ENCODE measurements at places on chromosomes 2 and 18.

DNA sequence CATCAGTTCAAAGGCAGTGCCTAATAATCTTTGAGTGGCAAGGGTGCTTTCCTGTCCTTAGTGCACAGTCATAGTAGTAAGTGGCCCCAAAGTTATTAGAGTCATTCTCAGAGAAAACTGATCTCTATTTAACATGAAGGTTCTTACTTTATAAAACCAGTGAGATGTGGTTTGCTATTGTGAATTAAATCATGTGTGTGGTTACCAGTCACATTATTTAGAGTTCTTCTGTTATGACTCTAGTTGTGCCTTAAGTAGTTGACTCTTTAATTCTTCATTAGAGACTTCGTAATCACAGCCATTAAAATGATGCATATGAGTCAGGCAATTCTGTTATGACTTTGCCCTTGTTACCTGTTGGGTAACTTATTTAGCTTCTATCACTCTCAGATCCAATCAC, 1392.9 kb upstream of the ACVR2A start:
- DNase-seq, result no peak

DNA sequence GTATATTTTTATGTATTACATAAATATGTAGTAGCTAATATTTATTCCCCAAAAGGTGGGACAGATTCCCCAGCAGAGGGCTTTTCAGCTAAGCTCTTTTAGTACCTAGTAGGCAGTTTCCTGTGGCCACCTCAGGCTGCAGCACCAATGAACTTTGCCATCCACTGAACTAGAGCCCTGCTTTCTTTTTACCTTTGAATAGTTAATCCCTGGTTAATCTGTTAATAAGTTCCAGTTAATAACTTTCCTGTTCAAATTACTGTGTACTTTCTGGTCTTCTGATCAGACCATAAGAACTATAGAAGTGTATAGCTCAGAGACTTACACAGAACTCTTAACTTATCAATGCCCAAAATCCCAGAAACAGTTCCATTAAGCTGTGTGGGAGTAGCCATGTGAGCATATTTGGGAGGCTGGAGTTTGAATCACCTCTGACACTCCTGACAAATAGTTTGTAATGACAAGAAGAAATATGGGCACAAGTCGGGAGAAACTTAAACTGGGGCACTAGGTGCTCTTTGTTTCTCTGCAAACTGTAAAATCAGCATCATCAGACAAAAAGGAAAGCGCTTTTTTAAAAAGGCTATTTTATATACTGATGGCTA, 40.0 kb downstream of the ASXL2 start:
- DNase-seq, result no peak

DNA sequence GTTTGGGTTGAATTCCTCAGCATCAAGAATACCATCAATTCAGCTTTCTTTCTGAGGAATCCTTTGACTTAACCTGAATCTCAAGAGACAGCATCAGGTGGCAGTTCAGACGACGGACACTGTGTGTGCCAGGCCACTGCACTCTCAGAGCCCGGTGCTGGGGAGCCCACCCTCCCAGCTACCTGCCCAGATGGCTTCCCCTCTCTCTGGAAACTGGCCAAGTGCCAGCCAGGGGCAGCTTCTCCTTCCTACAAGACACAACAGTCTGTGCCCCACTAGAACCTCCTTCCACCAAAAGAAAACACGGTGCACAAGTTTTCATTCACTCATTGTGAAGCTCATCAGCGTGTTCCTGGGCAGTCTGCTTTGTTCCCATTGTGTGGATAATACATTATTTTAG, 28.5 kb downstream of the MAL start:
- no peak for DNase-seq

- DNase-seq, result no peak
Observed at GRCh38 chr2:108069515-108070310, 83.4 kb downstream of the SLC5A7 start.

DNA sequence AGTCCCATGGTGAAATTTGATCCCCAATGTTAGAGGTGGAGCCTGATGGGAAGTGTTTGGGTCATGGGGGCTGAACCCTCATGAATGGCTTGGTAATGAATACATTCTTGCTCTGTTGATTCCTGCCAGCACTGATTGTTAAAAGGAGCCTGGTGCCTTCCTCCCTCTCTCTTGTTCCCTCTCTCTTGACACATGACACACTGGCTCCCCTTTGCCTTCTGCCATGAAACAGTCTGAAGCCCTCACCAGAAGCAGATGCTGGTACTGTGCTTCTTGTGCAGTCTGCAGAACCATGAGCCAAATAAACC, 30.6 kb upstream of the EPC2 start:
- no peak for DNase-seq

- DNase-seq, result no peak
Observed at GRCh38 chr2:226115102-226115831, 684.4 kb downstream of the IRS1 start.

DNA sequence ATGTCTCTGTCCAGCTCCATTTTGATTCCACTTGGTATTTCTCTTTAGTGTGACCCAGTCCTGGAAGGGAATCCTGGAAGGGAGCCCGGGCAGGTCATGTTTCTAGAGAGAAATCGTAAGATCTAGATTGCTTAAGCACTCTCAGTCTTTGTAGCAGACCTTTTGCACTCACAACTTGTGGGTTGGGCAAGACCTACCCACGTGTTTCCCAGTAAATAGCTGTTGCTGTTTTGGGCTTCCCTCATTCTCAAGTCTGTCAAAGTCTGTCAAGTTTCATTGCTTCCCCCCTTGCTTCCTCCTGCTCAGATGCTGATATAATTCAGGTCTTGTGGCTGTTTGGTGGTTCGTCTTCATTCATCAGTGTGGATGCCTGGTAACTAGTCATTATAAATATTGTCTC, 17.4 kb upstream of the NEMP2 start:
- DNase-seq, result no peak
